ENCODE measurements at places on chromosomes 11 and 22.

DNA sequence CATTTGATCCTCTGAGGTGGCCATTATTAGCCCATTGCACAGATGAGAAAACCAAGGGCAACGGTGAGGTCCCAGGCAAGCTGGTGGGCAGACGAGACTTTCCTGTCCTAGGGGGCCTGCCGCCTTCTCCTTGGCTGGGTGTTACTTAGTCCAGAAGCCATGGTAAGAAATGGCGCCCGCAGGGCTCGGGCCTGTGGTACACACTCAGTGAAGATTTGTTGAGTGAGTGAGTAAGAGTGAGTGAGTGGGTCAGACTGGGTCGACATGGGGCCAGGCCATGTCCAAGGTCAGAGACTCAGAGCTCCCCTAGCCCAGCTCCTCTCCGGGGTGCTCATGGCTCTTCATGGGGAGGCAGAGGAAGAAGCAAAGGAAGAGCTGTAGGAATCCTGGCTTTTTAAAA, 36.0 kb downstream of the RASD2 start:
- no peak for DNase-seq
- no peak overlapping the region for H3K27ac ChIP-seq
- no peaks in the 10 kb centered on the region for H3K4me1 ChIP-seq
- H3K36me3 ChIP-seq = no peaks in the 10 kb centered on the region
- no peaks in the 10 kb centered on the region for H3K27me3 ChIP-seq
- no peak overlapping the region for H3K4me3 ChIP-seq

- no peak overlapping the region for H3K27ac ChIP-seq
- H3K36me3 ChIP-seq = no peaks in the 10 kb centered on the region
- no peaks in the 10 kb centered on the region for H3K27me3 ChIP-seq
- no peak for DNase-seq
- no peak overlapping the region for H3K4me3 ChIP-seq
Observed at GRCh38 chr11:120012245-120012644, 125.7 kb downstream of the TRIM29 start.

DNA sequence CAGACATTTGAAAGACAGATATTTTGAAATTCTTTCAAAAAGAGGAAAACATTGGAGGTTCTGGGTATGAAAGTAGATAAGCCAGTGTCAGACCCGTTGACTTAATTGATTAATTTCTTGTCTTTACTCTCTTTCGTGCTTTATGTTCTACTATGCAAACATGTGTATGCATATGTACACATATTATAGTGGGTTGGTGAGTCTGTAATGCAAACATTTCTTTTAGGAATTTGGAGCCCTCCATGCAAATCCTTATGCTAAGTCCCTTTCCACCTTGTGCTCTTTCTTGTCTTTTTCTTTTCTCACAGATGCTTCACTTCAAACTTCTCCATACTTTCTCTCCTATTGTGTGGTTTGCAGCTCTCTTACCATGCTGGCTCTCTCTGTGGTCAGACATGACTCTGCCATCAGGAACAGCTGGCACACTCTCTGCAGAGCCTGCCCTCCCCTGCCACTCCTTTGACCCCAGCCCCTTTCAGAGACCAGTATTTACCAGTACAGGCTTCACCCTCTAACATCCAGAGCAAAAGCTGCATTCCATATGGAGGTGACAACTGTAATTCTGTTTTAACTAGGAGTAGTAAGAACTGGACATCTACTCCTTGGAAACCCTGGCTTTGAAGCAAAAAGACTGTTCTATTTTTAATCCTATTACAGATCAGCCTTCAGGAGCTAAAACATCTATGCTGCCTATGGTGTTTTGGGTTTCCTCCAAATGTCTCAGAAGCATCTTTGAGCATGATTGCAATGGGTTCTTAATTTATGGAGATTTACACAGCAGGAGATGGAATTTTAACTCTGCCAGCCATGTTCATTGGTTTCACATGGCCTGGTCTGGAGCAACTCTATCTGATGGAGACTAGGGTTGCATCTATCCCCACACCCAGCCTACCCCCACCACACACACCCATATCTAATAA, 386.9 kb upstream of the FAT3 start:
- H3K4me1 ChIP-seq = no peaks in the 10 kb centered on the region
- DNase-seq = no peak
- no peaks in the 10 kb centered on the region for H3K36me3 ChIP-seq

DNA sequence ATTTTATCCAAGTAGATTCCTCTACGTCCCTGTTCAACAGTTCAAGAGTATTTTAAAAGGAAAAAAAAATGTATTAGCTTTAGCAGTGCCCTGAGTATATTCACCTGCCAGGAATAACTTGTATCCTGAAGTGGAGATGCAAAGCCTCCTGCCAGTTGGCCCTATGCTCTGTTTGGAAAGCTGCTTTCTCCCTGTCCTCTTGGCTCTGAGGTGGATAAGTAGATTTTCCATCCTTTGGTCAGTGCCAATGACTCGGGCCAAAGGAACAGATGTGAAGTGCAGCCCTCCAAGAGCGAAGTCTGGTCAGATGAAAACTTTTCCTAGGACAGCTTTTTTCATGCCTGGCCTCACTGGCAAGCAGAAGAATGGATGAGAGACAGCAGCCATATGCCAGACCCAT, 839.9 kb upstream of the TENM4 start:
- DNase-seq = no peak
- H3K27ac ChIP-seq = no peak overlapping the region
- H3K36me3 ChIP-seq = no peaks in the 10 kb centered on the region

DNA sequence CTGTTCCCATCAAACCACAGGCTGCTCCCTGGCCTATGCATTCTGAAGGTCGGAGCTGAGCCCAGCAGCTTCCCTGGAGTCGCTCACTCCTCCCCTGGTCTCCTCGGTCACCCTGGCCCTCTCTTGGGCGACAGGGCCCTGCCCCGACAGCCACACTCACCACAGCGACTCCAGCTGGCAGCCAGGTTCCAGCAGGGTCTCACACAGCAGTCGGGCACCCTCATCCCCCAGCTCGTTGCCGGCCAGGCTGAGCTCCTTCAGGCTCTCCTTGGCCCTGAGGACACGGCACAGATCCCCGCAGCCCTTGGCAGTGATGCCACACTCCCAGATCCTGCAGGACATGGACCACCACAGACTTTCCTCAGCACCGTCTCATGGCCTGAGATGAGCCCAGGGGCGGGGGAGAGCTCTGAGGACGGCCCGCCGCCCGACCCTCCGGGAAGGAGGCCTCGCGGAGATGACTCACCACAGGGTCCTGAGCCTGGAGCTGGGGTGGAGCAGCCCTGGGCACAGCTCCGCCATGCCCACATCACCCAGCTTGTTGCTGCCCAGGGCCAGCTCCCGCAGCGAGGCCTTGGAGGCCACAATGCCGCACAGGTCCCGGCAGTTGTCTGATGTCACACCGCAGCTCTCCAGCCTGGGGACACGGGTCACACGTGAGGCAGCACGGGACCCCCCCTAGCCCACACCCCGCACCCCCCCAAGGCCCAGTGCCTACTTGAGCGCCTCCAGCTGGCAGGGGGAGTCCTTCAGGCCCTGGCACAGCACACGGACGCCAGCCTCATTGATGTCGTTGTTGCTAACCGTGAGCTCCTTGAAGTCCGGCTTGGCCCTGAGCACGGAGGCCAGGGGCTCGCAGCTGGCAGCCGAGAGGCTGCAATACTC, 8.5 kb downstream of the RNH1 start:
- no peak overlapping the region for H3K4me3 ChIP-seq
- no peak overlapping the region for H3K27ac ChIP-seq
- no peak for DNase-seq

- no peak overlapping the region for H3K4me3 ChIP-seq
- no peak overlapping the region for H3K27ac ChIP-seq
- DNase-seq = no peak
- no peaks in the 10 kb centered on the region for H3K4me1 ChIP-seq
- H3K36me3 ChIP-seq = no peaks in the 10 kb centered on the region
Observed at GRCh38 chr11:57680552-57680874, 12.6 kb downstream of the ZDHHC5 start.

DNA sequence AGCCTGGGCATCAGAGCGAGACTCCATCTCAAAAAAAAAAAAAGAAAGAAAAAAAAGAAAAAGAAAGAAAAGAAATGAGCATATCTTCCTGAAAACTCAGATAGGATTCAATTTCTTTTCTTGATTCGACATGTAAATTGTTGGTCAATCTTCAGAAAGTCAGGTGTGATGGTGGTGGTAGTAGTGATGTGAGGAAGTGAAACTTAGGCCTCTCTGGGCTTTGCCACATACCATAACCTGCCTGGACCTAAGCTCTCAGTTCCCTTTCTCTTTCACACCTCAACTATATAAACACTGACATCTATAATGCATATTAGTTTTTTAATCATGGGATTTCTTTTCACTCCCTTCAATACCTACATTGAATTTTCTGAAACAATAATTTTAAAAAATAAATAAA, 98.0 kb upstream of the TBCEL start:
- H3K27ac ChIP-seq = no peak overlapping the region
- H3K4me3 ChIP-seq = no peak overlapping the region
- H3K27me3 ChIP-seq = no peaks in the 10 kb centered on the region
- no peaks in the 10 kb centered on the region for H3K36me3 ChIP-seq
- DNase-seq = no peak
- H3K4me1 ChIP-seq = no peaks in the 10 kb centered on the region

DNA sequence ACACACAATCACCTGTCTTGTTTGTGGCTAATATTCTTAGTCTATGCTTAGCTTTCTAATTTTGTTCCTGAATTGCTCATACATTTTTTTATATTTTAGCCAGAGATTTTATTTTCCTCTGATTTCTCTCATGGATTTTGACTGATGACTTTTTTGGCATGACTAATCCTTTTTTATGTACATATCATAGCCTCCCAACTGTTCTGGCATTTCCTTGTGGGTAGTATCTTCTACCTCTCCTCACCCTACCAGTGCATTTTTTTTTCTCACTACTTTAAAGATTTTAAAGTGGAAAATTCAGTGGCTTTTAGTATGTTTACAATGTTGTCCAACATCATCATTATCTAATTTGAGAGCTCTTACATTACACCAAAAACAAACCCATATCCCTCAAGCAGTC, 84.4 kb upstream of the TENM4 start:
- no peak overlapping the region for H3K4me3 ChIP-seq
- no peaks in the 10 kb centered on the region for H3K4me1 ChIP-seq
- no peak overlapping the region for H3K27ac ChIP-seq
- no peak for DNase-seq
- no peaks in the 10 kb centered on the region for H3K27me3 ChIP-seq

DNA sequence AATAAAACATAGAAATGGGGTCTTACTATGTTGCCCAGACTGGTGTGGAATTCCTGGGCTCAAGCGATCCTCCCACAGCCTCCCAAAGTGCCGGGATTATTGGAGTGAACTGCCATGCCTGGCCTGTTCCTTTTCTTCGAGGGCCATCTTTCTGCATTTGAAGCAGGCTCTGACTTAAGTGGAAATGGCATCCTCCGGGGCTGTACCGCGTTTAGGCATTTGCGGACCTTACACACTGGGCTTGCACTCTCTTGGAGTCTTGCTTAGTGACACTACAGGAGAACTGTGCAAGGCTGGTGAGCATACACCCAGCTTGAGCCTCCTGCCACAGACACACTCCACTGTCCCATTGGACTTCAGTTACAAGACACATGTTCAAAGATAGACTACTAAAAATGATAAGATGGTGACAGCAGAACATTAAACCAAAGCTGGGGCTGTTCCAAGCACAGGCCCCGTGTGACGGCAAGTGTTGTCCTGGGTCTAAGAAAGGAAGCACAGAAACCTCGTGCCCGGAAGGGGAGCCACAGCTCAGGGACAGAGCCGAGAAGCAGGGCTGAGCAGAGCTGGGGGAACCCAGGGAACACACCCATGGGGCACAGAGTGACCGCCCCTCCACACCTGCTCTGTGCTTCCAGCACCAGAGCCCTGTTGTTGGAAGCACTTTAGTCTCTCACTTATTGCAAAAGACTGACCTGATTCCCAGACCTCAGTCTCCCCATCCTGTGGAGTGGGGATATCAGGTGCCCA, 59.0 kb upstream of the SHANK2 start:
- no peak overlapping the region for H3K27ac ChIP-seq
- no peaks in the 10 kb centered on the region for H3K36me3 ChIP-seq
- H3K4me3 ChIP-seq = no peak overlapping the region
- no peaks in the 10 kb centered on the region for H3K27me3 ChIP-seq

DNA sequence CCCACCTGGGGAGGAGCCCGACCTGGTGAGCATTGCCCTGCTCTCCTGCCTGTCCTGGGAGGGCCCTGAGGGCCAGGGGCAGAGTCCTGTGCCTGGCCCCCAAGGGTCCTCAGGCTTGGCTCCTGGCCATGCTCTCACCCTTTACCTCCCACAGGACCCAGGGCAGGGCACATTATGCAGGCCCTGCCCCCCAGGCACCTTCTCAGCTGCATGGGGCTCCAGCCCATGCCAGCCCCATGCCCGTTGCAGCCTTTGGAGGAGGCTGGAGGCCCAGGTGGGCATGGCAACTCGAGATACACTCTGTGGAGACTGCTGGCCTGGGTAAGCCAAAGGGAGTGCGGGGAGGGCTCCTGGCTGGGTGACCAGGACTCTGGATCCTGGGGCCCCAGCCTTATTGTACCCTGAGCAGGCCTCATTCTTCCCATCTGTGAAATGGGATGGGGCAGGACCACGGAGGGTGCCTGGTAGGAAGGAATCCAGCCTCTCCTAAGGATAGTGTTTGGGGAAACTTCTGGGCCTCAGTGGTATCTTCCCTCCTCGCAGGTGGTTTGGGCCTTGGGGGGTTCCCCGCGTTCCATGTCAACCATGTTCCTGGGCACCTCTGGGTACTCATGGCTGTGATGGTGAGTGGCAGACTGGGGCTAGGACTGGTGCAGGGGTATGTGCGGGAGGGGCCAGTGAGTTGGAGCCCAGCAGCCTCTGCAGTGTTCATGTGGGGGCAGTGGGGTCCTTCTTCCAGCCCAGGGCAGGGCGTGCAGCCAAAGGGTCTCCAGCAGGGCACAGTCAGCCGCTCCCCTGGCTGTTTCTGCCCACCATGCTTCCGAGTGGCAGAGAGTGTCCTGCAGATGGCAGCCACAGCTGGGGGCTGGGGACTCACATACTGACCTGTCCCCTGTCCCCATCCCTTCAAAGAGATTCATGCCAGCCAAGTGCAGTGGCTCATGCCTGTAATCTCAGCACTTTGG, 14.7 kb downstream of the RELT start:
- H3K4me3 ChIP-seq = no peak overlapping the region
- DNase-seq = no peak
- no peaks in the 10 kb centered on the region for H3K36me3 ChIP-seq
- H3K27ac ChIP-seq = no peak overlapping the region

GRCh38 chr22:43164636-43165035, 13.3 kb downstream of the TSPO start:
- no peaks in the 10 kb centered on the region for H3K4me1 ChIP-seq
- no peak overlapping the region for H3K27ac ChIP-seq
- no peaks in the 10 kb centered on the region for H3K36me3 ChIP-seq
- no peak overlapping the region for H3K4me3 ChIP-seq
- no peaks in the 10 kb centered on the region for H3K27me3 ChIP-seq

DNA sequence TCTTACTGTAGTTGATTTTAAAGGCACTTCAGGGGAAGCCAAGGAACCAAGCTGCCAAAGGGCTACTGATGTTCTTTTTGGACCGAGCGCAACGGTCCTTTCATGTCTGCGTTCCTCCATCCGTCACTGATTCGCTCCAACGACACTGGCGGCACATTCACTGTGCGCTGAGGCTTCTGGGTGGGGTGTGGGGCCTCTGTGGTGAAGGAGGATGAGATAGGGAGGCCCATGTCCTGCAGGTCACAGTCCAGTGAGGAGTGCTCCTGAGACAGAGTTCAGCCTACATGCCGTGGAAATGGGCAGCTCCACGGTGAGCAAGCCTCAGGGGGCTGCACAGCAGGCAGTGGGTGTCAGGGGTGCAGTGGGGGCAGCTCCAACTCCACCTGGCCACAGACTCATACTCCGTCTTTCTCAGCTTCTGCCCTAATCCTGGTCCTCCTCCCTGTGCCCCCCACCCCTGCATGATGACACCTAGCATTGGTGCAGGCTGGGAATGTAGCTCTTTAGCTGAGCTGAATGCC, 87.8 kb upstream of the SHANK2 start:
- peak; percentile 33 for DNase-seq
- no peaks in the 10 kb centered on the region for H3K36me3 ChIP-seq
- H3K4me1 ChIP-seq = no peaks in the 10 kb centered on the region

Measured in Peyer's patch (tissue), 4 donors.